ENCODE measurements at places on chromosomes 6 and 20. TPM values are rescaled to one million over a fixed set of nuclear protein-coding genes. Genes with fewer than 3 reads are reported as not detected.

The PACRG gene
- not detected for total RNA-seq

The RBBP8NL gene
- 0.25 TPM for total RNA-seq

The DCDC2 gene
- 2.5 TPM for total RNA-seq

The TRIM10 gene
- total RNA-seq = not detected

The RIN2 gene
- 23.4 TPM for total RNA-seq

The HLA-DRA gene
- total RNA-seq = not detected

The PRPH2 gene
- total RNA-seq = not detected

The TSBP1 gene
- not detected for total RNA-seq

The KIF13A gene
- 17.6 TPM for total RNA-seq

The PTGIS gene
- total RNA-seq = 0.02 TPM

The WFDC10A gene
- total RNA-seq = not detected

The DEF6 gene
- not detected for total RNA-seq

The DEFB126 gene
- total RNA-seq = not detected

The TCP11 gene
- total RNA-seq = not detected

The TREML4 gene
- total RNA-seq = not detected

The FAM184A gene
- total RNA-seq = not detected

The THBS2 gene
- total RNA-seq = 0.02 TPM

The LPA gene
- 0.07 TPM for total RNA-seq

The DHX35 gene
- 9.0 TPM for total RNA-seq

The NEDD9 gene
- total RNA-seq = 36.6 TPM

The OTOR gene
- total RNA-seq = not detected

The IYD gene
- not detected for total RNA-seq

The NTSR1 gene
- total RNA-seq = 0.07 TPM

The DEFB125 gene
- total RNA-seq = not detected

The OPRM1 gene
- not detected for total RNA-seq

The SLC26A8 gene
- not detected for total RNA-seq

The TMEM217 gene
- total RNA-seq = 0.60 TPM

The CLIC5 gene
- not detected for total RNA-seq

The CRIP3 gene
- 0.53 TPM for total RNA-seq

The R3HDML gene
- total RNA-seq = 0.75 TPM

The VGLL2 gene
- not detected for total RNA-seq

The COL9A3 gene
- total RNA-seq = 0.55 TPM

The C2 gene
- total RNA-seq = 0.23 TPM

The TRERF1 gene
- 4.9 TPM for total RNA-seq

The ADAT2 gene
- 4.3 TPM for total RNA-seq

The LY6G6C gene
- total RNA-seq = not detected

The CTAGE9 gene
- not detected for total RNA-seq

The PGBD1 gene
- total RNA-seq = 4.9 TPM

The BTN1A1 gene
- not detected for total RNA-seq

The IP6K3 gene
- 0.80 TPM for total RNA-seq

The SAMD5 gene
- total RNA-seq = 0.48 TPM

The CRISP3 gene
- not detected for total RNA-seq

The EMILIN3 gene
- total RNA-seq = 0.39 TPM

The LY6G6D gene
- total RNA-seq = not detected

The ZKSCAN3 gene
- total RNA-seq = 1.8 TPM

The GINS1 gene
- 32.2 TPM for total RNA-seq

The PACSIN1 gene
- not detected for total RNA-seq

The VPS16 gene
- 31.4 TPM for total RNA-seq

The FANCE gene
- total RNA-seq = 2.6 TPM

The KCNB1 gene
- total RNA-seq = 4.3 TPM
